ENCODE measurements at places on chromosomes 7 and 10.

DNA sequence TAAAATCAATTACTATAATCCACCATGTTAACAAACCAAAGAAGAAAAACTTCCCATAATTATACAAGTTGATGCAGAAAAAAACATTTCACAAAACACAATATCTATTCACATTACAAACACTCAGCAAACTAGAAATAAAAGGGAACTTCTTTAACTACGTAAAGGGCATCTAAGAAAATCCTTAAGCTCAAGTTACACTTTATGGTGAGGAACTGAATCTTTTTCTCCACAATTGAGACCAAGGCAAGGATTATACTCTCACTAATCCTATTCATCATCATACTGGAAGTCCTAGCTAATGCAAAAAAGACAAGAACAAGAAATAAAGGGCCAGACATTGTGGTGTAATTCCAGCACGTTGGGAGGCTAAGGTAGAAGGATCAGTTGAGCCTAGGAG, 159.9 kb downstream of the ZNF365 start:
- no peak for DNase-seq

DNA sequence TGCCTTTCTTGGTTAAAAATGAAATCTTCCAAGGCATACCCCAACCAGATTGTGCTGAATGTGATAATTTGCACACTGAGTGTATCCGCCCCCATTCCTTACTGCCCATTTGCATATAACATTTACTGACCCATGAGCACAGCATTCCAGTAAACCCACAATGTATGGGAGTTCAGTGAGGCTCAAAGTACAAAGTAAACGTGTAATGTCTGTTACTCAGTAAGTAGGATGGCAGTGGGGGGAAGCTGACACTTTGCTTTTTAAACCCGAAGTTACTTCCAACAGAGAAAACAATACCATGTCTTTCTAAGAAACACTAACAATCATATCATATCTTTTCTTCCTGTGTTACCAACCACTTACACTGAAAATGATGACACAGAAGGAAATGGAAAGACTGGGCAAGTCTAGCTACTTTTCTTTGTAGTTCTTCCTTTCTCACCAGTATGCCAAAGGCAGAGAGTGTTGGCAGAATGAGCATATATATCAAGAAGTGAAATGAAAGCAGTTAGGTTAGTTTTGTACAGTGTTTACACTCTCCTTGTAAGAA, 27.1 kb upstream of the SOSTDC1 start:
- no peak for DNase-seq

DNA sequence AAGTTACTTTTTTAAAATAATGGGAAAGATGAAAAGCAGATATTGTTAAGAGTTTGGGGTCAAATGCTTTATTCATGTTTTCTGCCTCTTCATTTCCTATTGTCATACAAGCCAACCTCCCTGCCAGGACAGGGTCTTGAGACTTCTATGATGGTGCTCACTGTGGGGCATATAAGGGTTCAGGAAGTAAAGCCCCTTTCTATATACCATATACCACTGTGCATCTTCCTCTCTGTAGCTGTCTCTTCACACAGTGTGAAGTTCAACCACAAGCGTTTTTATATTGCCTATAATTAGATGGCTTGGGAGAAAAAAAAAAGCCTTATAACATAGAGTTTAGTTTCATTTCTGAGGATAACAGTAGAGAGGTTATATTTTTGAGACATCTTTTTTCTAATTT, 389.8 kb upstream of the SORCS1 start:
- no peak for DNase-seq

DNA sequence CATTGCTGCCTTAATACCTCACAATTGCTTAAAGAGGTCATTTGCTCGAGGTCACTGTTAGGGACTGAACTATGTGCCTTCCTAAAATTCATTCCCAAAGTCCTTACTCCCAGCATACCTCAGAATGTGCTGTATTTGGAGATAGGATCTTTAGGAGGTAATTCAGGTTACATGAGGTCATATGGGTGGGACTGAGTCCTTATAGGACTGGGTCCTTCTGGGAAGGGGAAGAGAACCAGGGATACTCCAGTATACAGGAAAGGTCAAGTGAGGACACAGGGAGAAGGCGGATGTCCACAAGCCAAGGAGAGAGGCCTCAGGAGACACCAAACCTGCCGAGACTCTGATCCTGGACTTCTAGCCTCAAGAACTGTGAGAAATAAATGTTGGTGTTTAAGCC, 253.3 kb downstream of the PRPF18 start:
- DNase-seq: no peak

GRCh38 chr7:11346302-11346701, 372.6 kb downstream of the PHF14 start:
- DNase-seq: no peak

Data from cortex of kidney (tissue), 1 donor.